ENCODE measurements at places on chromosomes 7 and 10. TPM values are rescaled to one million over a fixed set of nuclear protein-coding genes. Genes with fewer than 3 reads are reported as not detected.

Gene CFAP69
- 6.6 TPM for total RNA-seq

Gene ASZ1
- not detected for total RNA-seq

Gene CAMK1D
- 2.1 TPM for total RNA-seq

Gene PTER
- 6.6 TPM for total RNA-seq

Gene CALHM3
- total RNA-seq = 4.1 TPM

Gene PALS2
- total RNA-seq = 15.3 TPM

Gene ASB10
- total RNA-seq = not detected

Gene PNLIP
- not detected for total RNA-seq

Gene OR2A1
- not detected for total RNA-seq

Gene TSPAN15
- 186 TPM for total RNA-seq

Gene NACAD
- 0.12 TPM for total RNA-seq

Gene TEX36
- not detected for total RNA-seq

Gene SLIT1
- not detected for total RNA-seq

Gene AZGP1
- total RNA-seq = not detected

Gene H2BK1
- total RNA-seq = not detected

Gene ABCB4
- not detected for total RNA-seq

GRCh38 chr7:135831455-135832195 is 83.0 kb upstream of the FAM180A start:
- no peak for DNase-seq

DNA sequence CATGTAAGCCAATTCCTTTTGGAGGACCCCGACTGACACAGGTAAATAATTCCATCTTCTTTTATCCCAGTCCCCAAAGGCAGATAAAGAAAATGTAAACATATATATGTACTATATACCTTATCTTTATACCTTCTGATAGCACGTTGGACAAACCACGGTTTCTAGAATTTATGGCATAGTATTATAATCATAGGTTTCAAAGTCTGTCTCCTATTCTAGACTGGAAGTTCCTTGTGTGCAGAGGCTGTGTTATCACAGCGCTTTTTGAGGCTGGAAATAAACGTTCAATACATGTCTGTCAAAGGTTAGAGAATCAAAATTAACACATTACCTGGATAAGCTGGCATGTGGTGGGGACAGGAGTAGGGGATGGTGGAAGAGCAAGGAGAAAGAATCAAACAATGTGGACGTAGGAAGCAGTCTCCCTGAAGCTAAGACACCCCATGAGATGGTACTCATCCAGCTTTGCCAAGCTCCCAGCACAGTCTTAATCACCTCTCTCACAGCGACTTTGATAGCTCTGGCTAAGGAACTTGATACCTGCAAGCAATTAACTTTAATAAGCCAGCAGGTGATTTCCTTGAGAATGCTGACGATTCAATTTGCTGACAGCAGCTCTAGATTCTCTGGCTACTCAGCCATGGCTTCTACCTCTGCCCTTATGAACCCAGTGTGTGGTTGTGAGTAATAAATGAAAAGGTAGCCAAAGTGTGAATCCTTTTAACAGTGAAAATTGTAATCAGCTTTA is 208.4 kb upstream of the LRRTM3 start:
- DNase-seq = no peak

- DNase-seq = peak; percentile 48
Observed at GRCh38 chr10:110803830-110804338, 67.8 kb upstream of the PDCD4 start.

DNA sequence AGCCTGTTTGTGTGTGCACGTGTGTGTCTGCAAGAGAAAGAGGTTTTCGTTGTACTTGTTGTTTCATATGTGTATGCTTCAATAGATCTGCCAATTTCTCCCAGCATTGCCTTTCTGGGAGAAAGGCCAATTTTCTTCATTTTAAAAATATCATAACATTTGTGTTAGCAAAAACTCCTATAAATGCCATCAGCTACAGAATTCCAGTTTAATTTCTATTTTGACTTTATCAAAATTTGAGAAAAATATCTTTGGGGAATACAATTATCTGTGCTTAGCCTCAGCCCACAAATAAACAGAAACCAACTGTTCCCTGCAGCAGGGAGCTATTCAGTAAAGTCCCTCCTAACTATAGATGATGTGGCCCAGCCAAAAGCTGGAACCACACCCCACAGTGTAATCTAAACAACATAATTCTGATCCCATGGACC is 68.3 kb upstream of the MGMT start:
- no peak for DNase-seq

GRCh38 chr10:131015271-131015670 is 296.2 kb downstream of the TCERG1L start:
- DNase-seq = no peak

- no peak for DNase-seq
Observed at GRCh38 chr7:50336894-50337703, 32.6 kb downstream of the IKZF1 start.

DNA sequence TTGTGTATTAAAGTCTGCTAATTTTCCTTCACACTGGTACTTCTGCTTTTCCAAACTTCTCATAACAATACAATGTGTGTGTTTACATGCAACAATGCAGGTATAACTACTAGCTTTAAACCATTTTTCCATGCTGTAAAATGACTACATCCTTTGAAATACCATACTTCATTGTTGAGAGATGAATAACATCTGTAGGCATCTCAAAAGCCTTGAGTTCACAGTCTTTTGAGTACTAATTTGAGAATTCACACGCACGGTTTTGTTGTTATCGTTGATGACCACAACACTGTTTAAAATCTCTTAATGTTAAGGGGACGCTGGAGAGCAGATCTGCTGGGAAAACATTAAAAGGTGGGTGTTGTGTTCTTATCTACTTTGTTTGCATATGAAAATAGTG is 37.4 kb downstream of the SEMA3A start:
- DNase-seq = no peak

- DNase-seq = no peak
Observed at GRCh38 chr7:159317294-159317693, 172.6 kb upstream of the VIPR2 start.

- DNase-seq = no peak
Observed at GRCh38 chr7:107998660-107999480, 4.1 kb downstream of the LAMB1 start.

DNA sequence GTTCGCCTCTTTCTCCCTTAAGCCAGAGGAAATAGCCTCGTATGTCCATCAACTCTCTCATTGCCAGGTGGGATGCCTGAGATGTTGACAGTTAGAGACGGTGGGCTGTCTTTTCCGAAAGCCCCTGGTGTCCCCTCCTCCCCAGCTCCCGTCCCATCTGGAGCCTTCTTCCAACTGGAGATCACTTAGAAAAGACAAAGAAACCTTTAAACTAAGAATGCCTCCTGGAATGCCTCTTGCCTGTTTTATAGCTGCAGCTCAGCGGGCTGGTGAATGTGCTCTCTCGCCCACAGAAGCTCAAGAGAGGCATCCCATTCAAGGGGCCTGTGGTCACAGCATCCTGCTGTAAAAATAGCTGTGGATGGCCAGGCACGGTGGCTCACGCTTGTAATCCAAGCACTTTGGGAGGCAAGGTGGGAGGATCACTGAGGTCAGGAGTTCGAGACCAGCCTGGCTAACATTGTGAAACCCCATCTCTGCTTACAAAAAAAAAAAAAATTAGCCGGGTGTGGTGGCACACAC is 5.2 kb upstream of the MYL10 start:
- DNase-seq = no peak

- no peak for DNase-seq
Observed at GRCh38 chr10:113279262-113279661, 273.6 kb upstream of the HABP2 start.

GRCh38 chr10:127998501-127999144 is 91.7 kb downstream of the PTPRE start:
- DNase-seq = no peak

DNA sequence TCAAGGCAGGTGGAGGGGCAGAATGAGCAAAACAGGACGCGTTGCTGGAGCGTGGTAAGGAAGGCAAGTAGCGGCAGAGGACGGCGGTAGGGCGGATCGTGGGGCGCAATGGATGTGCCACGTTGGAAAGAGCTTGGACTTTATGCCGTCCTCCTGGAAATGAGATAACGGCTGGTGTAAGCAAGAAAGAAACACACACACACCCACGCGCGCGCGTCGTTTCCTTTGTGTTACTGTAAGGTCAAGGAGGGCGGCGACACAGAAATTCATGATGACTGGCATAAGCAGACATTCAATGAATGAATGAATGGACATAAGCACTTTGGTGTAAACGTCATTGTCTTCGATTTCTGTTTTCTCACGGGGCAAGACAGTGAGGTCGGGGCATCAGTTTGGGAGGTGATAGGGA is 683 bp upstream of the ENTPD7 start:
- DNase-seq = no peak

- DNase-seq = no peak
Observed at GRCh38 chr10:128322950-128323349, 196.7 kb upstream of the MKI67 start.

DNA sequence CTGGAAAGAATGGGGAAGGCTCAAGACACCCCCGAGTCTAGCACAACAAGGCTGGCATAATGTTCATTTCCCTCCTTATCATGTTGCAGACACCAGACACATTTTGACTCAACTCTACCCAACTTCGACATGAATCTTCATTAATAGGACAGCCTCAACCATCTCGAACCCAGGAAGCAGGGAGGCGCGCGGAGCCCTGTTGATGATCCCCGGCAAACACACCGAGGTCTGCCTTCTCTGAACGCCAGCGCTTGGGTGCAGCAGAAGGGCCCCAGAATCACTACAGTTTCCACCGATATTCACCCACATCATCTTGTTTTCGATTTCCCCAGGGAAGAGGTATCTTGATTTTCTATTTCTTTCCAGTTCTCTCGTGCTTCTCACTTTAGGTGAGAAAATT is 563.6 kb downstream of the TCERG1L start:
- DNase-seq = no peak

GRCh38 chr10:121155742-121156474 is 304.7 kb downstream of the WDR11 start:
- DNase-seq = no peak

DNA sequence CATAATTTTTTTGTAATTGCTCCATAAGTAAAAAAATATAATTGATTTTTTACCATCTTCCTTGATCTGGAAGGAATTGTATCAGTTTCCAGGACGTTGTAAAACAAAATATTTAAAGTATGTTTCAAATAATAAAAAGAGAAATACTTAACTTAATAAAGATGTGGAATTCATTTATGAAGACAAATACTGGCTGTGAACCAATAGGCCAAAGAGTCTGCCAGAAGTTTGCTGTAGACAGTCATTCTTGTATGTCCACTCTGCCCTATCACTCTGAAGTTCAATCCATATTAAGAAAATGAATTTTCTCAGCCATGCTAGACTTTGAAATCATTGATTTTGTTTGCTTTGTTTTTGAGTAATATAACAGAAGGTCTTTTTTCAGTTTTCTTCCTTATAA is 256.4 kb downstream of the TRIL start:
- no peak for DNase-seq

DNA sequence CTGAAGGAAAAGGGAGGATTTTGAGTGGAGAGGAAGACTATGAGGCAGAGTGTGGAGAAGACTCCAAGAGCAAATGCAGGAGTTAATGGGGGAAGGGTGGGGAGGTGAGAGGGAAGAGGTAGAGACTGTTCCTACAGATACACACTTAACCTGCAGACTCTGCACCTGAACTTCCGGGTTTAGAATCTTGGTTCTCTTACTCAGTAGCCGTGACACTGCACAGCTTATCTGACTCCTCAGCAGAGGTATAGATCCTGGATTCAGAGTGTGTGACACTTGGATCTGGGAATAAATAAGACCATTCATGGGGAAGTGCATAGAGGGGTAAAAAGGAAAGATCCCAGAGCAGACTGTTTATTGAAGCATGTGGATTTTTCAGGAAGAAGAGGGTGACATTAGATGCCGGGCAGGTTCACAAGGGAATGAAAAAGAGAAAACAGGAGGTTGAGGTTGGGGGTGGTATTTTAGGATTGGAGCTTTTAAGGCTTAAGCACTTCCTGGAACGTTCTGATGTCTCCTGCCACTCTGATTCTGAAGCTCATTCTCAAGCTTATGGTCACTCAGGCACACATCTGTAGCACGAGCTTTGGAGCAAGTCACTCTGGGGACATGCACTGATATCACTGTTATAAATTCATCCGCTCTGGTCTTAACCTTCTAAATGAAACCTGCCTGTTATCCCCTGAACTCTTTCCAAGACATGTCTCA is 5.7 kb upstream of the ZC3HAV1L start:
- DNase-seq = no peak

- DNase-seq = no peak
Observed at GRCh38 chr10:61669161-61669725, 6.5 kb downstream of the CABCOCO1 start.

DNA sequence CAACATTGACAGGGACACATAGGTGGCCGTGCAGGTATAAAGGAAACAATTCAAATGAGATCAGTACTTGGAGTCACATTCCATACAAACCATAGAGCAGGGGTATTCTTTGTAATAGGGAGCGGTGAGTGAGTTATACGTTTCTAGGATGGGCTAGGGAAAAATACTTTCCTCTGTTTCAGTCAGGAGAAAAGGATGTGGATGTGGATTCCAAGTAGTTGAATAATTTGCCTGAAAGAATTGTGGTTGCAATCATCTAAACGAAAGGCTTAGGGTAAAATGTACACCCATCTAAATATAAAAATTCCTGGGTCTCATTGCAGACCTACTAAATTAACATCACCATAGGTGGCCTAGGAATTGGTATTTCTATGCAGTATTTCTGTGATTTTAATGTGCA is 270.7 kb upstream of the IGFBP3 start:
- peak; percentile 23 for DNase-seq

- DNase-seq = no peak
Observed at GRCh38 chr7:158658475-158658874, 46.1 kb downstream of the NCAPG2 start.

DNA sequence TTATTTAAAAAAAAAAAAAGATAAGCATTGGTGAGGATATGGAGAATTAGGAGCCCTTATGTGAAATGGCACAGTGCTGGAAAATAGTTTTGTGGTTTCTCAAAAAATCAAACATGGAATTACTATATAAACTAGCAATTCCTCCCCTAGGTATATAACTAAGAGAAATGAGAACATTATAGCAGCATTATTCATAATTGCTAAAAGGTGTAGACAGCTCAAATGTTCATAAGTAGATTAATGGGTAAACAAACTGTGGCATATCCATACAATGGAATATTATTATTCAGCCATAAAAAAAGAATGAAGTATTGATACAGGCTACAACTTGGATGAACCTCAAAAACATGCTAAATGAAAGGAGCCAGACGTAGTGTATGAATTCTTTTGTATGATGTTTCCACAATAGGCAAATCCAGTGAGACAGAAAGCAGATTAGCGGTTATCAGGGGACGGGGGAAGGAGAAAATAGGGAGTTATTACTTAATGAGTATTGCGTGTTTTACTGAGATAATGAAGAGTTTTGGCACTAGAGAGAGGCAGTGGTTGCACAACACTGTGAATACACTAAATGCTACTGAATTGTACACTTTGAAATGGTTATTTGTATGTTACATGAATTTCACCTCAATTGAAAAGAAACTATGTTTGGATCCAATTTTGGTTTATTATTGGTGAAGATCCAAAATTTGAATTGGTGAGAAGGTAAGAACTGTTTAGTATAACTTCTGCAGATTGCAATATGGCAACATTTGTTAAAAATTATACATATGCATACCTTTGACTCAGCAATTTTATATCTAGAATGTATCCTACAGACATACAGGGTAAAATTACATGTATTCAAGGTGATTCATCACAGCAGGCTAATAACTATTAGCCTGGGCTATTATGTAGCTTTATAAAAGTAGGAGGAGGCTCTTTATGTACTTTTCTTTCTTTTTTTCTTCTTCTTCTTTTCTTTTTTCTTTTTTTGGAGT is 69.7 kb downstream of the VCL start:
- DNase-seq = peak; percentile 80

GRCh38 chr7:40192036-40192435 is 57.2 kb downstream of the SUGCT start:
- no peak for DNase-seq
